ENCODE measurements at places on chromosomes 7 and 10.

DNA sequence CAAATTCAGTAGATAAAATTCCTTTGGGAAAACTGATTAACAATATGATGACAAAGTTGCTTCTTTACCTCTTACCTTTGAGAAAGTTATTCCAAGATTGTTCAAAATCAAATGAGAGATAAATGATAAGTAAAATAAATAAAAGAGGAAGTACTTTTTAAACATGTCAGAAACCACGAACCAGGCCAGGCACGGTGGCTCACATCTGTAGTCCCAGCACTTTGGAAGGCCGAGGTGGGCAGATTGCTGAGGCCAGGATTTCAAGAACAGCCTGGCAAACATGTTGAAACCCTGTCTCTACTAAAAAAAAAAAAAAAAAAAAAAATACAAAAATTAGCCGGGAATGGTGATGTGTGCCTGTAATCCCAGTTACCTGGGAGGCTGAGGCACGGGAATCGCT is 296.6 kb downstream of the HGF start:
- no peak for DNase-seq

- DNase-seq = no peak
Observed at GRCh38 chr7:47814905-47815613, 133.2 kb downstream of the PKD1L1 start.

DNA sequence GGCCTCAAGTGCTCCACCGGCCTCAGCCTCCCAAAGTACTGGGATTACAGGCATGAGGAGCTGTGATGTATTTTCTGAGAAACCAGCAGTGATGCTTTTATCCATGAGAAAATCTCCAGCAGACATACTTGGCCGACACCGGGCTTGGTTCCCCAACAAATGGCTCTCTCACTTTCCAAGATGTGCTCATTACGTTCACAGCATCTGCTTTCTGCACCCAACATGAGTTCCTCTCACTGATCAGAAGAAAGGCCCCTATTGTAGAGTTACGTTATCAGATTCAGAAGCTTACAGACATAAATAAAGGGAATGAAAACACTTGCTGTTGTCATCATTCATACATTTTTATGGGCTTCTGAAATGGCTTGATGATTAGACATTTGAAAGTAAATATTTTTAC is 95.0 kb downstream of the CALD1 start:
- DNase-seq = no peak

DNA sequence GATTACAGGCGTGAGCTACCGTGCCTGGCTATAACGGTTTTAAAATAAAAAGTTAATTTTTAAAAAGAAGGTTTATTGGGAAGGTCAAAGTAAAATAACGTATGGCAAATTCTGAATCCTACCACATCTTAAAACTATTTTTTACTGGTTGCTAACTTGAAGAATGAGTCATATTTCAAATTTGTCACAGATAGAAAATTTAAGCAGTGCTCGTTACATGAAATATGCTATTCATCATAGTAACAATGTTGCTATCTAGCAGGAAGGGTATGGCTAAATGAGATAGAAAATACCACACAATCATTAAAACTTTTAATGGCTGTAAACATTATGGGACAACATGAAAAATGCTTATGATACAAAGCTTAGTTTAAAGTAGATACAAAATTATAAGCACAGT is 500.5 kb downstream of the PHTF2 start:
- DNase-seq = no peak

GRCh38 chr10:120012131-120012400 is 119.5 kb downstream of the SEC23IP start:
- no peak for DNase-seq

Measured in esophagus squamous epithelium (tissue), 5 donors.